ENCODE measurements at places on chromosomes 12 and 14.
A peak's percentile ranks its signal among the peaks of the same experiment; 100 is the strongest.

DNA sequence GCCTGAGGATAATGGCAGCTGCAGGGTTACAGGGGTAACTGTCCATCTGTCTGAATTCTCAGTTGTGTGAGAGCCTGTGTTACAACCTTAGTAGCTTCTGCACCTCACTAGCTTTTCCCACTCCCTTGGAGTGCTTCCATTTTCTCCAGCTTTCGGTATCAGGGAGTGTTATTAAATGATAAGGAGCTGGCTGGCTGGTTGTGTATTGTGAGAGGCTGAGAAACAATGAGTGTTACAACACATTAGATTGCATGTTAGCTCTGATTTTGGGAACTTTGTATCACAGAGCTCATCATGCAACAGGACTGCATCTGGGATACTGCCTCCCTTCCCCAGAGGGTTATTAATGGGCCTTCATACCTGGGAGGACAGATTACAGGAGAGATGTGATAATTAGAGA is 723.7 kb downstream of the DIO2 start:
- peak; percentile 27 for DNase-seq

DNA sequence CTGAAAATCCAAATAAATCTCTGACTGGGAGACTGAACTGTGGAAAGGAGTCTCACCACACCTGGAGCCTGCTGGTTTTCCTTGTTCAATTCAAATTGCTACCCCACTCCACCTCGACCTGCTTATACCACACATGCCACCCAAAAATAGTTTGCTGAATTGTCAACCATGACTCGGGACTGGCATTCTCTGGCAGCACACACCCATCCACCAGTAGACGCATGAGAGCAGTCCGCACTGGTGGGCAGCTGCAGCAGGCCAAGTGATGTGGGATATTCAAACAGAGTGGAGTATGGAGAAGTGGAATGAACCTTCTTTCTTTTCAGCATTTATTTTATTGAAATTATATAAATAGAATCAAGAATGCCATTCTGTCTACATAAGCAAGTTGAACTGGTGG is 38.7 kb upstream of the SYCP3 start:
- DNase-seq: no peak

- no peak for DNase-seq
Measured at GRCh38 chr12:106790020-106790419, 15.5 kb downstream of the RIC8B start.

GRCh38 chr12:26523708-26524150 is 309.3 kb downstream of the ITPR2 start:
- peak; percentile 99 for DNase-seq

DNA sequence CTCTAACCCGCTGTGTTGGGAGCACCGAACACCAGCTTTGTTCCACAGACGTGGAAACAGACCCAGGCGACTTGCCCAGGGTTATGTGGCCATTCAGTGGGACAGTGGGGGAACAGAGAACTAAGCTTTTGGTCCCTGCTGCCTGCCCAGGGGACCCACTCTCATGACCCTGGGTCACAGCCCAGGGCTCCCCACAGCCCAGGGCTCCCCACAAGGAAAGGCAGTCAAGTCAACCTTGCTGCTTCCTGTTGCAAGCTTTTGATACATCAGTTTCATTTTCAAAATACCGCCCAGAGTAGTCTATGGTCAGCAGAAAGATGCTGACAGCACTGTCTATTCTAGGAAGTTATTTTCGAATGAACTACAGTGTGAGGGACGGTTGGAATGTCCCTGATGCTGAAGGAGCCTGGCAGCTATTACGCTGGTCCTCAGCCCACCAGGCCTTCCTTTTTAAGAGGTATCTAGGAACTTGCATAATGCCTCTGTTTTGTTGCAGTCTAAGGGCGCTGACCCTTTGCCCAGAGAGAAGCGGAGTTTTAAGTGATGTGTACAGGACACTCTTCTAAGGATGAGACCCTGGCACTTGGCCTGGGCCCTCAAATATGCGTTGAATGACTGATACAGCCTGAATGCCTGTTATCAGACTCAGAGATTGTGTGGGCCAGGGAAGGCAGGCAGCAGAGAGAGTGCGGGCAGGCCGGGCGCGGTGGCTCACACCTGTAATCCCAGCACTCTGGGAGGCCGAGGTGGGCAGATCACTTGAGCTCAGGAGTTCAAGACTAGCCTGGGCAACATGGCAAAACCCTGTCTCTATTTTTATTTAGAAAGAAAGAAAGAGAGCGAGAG is 12.6 kb upstream of the TTC7B start:
- no peak for DNase-seq
